Type B pancreatic cell (in vitro differentiated cells): ENCODE measurements at places on chromosomes 2 and 18. TPM values are rescaled to one million over a fixed set of nuclear protein-coding genes. Genes with fewer than 3 reads are reported as not detected.

Gene SKA1
- 5.7 and 14.0 TPM in 2 replicates for total RNA-seq

Gene STRADB
- 23.2 and 30.6 TPM in 2 replicates for total RNA-seq

DNA sequence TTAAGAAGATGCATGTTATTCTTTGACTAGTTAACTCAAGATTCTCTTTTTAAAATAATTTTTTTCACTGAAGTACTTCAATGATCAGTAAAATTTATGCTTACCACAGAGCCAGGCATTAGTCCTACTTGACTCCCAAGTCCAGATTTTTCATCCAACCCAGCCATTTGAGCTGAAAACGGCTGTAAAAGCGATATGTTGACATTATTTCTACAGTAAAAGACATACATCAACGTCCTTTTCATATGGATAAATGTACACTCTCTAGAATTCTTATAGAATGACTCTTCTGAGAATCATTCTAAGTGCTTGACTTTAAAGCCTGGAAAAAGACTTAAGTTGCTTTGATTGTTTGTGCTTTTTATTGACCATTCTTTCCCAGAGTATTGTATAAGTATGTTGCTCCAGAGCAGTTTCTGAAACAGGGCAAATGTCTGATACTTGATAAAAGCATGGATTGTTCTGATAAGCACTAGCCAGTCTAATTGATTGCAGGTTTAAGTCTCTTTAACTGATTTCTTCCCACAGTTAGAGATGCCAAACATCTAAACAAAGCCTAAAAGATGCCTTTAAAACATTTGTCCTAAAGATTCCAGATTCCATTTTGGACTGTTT is 90.9 kb downstream of the COL5A2 start:
- DNase-seq = no peak

DNA sequence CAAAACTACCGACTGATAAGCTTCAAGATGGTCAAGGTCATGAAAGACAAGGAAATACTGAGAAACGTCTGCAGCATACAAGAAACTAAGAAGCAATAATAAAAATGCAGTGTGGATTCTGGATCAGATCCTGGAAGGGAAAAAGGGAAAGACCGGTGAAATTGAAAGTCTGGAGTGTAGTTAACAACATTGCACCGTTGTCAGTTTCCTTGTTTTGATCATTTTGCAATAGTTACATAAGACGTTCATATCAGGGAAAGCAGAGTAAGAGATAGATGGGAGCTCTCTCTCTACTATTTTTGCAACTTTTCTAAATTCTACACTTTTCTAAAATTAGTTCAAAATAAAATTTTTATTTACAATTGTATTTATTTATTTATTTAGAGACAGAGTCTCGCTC is 15.0 kb upstream of the ZNF407 start:
- DNase-seq = no peak

Gene VIL1
- total RNA-seq = 64.6 and 142 TPM in 2 replicates

Gene PROM2
- total RNA-seq = 18.5 and 31.5 TPM in 2 replicates

GRCh38 chr2:199895406-199895805 is 15.7 kb upstream of the C2orf69 start:
- DNase-seq = no peak

Gene IL1B
- total RNA-seq = 0.46 and 0.76 TPM in 2 replicates

Gene GTF2A1L
- not detected in 2 replicates for total RNA-seq

DNA sequence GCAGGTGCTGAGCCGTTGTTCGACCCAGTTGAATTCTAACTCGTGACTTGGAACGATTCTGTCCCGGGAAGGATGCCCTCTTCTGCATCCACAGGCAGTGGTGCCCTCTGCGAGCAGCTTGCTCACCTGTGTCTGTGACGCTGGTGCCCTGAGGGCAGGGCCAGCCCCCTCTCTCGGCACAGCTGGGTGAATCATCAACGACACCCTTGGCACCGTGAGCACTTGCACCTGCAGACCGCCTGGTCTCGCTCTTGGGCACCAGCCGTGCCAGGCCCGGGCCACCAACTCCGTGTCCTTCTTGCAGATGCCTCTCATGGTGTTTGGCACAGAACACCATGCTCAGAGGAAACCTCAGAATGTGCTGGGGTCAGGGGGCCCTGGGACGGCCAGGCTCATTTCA is 75.0 kb downstream of the SLC66A2 start:
- no peak for DNase-seq

DNA sequence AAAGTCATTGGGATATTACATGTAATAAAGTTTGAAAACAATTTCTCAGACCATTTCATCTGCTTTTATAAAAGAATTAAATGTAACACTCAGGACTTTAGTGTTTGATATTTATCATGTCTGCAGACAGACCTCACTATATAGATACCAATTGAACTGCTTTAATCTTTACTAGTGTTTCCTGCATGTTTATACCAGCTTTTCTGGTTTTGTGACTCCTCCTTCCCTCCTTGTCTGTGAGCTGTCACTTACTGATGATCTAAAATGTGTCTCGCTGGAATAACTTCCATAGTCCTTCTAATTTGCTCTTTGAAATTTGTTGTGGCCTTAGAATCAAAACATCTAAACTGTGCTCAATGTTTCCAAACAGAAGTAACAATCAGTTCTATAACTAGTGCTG is 71.3 kb upstream of the TWSG1 start:
- DNase-seq = no peak

GRCh38 chr2:19046986-19047780 is 311.2 kb downstream of the OSR1 start:
- no peak for DNase-seq

Gene GPR45
- not detected in 2 replicates for total RNA-seq

GRCh38 chr2:70553334-70553583 is 367 bp downstream of the TGFA start:
- no peak for DNase-seq

GRCh38 chr18:74497778-74498177 is 1.6 kb downstream of the CNDP2 start:
- DNase-seq = no peak

DNA sequence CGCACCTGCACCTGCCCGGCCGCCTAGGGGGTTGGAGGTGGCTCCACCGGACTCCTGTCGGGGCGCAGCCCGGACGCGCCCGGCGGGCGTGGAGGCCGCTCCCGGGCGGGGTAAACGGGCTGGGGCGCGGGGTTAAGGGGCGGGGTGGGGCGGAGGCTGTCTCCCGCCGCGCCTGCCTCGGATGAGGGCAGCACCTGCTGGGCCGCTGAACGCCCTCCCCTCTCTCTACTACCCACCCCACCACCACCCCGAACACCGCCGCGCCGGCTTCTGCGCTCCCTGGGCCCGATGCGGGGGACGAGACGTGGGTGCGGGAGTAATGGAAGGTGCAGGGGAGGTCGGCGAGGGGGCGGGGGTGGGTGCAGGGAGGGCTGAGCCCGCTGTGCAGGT is 224.8 kb upstream of the ID2 start:
- DNase-seq = no peak

DNA sequence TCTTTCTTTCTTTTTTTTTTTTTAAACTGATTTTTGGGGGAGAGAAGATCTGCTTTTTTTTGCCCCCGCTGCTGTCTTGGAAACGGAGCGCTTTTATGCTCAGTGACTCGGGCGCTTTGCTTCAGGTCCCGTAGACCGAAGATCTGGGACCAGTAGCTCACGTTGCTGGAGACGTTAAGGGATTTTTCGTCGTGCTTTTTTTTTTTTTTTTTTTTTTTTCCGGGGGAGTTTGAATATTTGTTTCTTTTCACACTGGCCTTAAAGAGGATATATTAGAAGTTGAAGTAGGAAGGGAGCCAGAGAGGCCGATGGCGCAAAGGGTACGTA is 587 bp downstream of the MEIS1 start:
- DNase-seq = no peak

- no peak for DNase-seq
These were observed 1.2 kb downstream of the SERPINB5 start for GRCh38 chr18:63477968-63478367.

Gene IL18RAP
- total RNA-seq = 1.2 and 2.5 TPM in 2 replicates

Gene HOXD10
- total RNA-seq = 0.19 and 0.56 TPM in 2 replicates

Gene AQP12A
- 0.97 TPM in 1 of 2 replicates, not detected in the other for total RNA-seq

Gene ANKZF1
- 58.7 and 58.8 TPM in 2 replicates for total RNA-seq

Gene SATB2
- 3.2 and 19.1 TPM in 2 replicates for total RNA-seq

Gene NT5C1B
- not detected in 2 replicates for total RNA-seq

Gene CYRIA
- total RNA-seq = 6.5 and 28.2 TPM in 2 replicates

DNA sequence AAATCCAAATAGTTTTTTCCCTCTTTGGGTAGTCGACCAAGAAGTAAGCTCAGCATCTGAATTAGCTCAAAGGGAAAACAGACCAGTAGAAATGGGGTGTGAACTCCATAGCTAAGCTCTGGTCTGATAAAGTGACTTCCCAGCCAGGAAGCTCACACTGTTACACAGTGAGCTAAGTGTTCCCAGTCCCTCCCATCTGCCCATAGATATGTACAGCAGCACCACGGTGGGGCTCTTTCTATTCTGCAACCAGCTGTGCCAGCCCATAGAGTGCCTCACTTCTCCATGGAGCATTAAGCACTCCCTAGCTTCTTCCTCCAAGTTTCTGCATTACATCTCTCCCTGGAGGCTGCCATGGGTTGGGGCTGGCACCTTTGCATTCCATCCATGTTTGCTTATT is 27.6 kb upstream of the NEMP2 start:
- no peak for DNase-seq

GRCh38 chr2:39728941-39729351 is 50.1 kb downstream of the THUMPD2 start:
- no peak for DNase-seq

- DNase-seq = no peak
These were observed 159.6 kb downstream of the BAZ2B start for GRCh38 chr2:159456500-159457426.

Gene WNT10A
- 5.5 and 31.8 TPM in 2 replicates for total RNA-seq
